HFFc6 (cell line): ENCODE measurements at places on chromosomes 11 and 22.

GRCh38 chr11:23318670-23319069 is 458.4 kb upstream of the CCDC179 start:
- no peak for DNase-seq

- DNase-seq, result no peak
These were observed 212.0 kb upstream of the CHORDC1 start for GRCh38 chr11:90434858-90435257.

DNA sequence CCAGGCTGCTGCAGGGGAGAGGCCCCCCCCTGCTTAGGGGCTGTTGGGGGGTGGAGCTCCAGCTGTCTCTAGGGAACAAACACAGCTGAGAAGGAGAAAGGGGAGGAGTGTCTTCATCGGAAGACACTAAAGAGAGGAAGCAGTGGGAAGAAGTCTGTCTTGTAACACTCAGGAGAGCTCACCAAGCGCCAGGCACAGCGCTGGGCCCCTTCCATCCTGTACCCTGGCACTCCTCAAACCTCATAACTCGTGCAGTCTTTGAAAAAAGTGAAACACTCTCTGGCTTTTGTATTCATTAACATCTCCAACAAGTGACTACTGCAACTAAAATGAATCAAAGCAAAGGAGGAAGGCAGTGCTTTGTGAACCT is 67.4 kb upstream of the PRDM11 start:
- no peak for DNase-seq

- no peak for DNase-seq
These were observed 86.3 kb upstream of the CRYBB3 start for GRCh38 chr22:25113316-25113721.

DNA sequence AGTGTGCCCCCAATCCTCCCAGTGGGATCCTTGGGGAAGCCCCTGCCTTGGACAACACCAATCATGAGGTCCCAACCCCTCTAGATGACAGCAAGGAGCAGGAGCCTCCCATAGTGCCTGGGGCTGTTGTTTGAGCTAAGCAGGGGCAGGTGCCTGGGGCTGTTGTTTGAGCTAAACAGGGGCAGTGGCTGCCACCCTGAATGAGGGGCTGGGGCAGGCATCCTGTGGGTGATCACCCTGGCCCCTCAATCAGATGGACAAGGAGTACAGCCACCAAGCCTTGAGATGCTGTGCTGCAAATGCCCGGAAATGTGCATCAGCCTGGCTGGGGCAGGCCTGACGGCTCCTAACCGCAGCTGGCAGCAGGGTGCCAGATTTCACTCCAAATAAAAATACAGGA is 66.7 kb downstream of the MYEOV start:
- no peak for DNase-seq

- DNase-seq, result no peak
These were observed 34.4 kb downstream of the PRMT3 start for GRCh38 chr11:20421946-20422345.

DNA sequence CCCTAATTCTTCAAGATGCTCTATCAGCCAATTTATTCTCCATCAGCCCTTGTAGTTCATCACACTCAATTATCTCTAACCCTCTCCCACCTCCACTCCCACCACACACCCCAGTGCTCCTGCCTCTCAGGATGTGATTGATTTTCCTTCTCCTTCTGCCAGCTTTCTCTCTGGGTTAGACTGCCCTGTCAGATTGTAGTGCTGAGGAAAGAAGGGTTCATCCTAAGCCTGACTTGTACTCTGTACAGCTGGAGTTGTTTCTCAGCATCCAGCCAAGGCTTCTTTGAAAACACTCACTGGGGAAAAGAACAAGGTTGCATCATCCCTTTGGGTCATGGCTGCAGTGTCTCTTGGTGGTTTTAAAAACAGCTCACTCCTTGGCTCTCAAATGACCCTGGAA is 61.2 kb downstream of the CECR2 start:
- no peak for DNase-seq

GRCh38 chr11:119371778-119372182 is 9.7 kb downstream of the USP2 start:
- no peak for DNase-seq

DNA sequence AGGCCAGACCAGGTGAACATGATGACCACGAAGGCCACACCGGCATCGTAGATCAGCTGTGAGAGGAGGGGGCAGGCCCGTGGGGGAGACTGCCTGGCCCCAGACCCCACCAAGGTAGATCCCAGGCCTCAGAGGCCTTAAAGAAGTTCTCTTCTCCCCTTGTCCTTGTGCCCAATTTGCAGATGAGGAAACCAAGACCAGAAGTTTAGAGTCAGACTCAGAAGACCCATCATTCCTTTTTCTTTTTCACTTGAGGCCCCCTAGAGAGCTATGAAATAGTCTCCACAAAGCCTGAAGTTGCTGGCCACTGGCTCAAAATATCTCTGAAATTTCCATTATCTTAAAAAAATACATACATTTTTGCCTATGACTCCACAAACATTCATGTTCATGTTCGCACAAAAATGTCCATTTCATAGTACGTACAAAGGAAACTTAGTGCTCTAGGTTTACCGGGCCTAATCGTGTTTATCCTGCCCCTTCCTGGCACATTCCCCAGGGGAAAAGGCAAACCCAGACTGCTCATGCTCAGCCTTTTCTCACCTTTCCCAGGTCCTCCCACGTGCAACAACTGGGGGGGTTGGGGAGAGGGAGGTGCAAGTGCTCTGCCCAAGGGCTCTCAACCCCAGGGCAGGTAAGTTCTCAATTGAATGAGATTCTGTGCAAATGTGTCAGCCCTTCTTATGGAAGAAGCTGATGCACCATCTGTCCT is 19.2 kb downstream of the SLC43A1 start:
- no peak for DNase-seq

- DNase-seq, result no peak
These were observed 5.1 kb upstream of the MS4A18 start for GRCh38 chr11:60719391-60719790.
